Stimulated activated CD4-positive, alpha-beta T cell treated with anti-CD3 and anti-CD28 coated beads, Interleukin-2, amount 100 ng/mL, for 4 hours (primary cell): ENCODE measurements at places on chromosomes 6 and 20.

DNA sequence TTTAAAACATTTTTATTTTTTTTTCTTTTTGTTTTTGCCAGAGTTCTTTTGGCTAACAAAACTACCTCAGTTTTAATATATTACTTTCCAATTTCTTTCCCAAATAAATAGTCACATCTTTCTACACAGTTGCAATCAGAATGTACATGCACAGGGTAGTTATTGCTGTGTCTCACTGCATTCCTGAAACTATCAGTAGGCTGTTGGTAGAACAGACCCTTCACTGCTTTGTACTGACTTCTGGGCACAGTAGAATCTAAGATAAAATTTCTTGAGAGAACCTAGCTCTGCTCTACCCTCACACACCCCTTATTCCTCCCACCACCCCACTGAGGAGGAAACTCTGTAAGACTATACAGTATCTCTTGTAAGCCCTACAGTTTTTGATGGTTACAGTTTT lies 19.9 kb downstream of the TPX2 start:
- DNase-seq = no peak

DNA sequence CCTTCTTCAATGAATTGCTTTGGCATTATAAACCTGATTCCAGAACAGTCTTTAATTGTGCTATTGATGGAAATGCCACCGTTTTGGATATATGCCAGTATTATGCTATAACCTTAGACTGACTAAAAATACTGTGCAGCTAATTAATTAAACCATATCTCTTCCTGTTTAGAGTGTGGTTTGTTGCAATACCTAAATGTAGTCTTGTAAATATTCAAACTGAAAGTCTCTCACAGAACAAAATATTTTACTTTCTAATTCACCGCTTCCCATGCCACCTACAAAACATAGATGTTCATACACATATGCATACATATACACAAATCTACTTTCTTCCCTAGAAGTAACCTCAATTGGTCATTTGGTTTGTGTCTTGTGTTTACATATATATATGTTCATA lies 126.6 kb downstream of the SIM1 start:
- no peak for DNase-seq

GRCh38 chr6:21708320-21708580 lies 114.7 kb downstream of the SOX4 start:
- DNase-seq = no peak

DNA sequence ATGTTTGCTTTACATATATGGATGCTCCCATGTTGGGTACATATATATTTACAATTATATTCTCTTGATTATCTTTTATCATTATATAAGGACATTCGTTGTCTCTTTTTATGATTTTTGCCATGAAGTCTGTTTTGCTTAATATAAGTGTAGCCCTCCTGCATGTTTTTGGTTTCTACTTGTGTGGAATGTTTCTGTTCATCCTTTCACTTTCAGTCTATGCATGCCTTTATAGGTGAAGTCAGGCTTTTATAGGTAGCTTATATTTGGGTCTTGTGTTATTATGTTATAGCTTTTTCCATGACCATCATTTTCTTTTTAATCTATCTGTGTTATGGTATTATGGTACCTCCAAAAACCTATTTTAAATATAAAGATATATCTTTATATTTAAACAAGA lies 612.5 kb upstream of the HS3ST5 start:
- DNase-seq = no peak

DNA sequence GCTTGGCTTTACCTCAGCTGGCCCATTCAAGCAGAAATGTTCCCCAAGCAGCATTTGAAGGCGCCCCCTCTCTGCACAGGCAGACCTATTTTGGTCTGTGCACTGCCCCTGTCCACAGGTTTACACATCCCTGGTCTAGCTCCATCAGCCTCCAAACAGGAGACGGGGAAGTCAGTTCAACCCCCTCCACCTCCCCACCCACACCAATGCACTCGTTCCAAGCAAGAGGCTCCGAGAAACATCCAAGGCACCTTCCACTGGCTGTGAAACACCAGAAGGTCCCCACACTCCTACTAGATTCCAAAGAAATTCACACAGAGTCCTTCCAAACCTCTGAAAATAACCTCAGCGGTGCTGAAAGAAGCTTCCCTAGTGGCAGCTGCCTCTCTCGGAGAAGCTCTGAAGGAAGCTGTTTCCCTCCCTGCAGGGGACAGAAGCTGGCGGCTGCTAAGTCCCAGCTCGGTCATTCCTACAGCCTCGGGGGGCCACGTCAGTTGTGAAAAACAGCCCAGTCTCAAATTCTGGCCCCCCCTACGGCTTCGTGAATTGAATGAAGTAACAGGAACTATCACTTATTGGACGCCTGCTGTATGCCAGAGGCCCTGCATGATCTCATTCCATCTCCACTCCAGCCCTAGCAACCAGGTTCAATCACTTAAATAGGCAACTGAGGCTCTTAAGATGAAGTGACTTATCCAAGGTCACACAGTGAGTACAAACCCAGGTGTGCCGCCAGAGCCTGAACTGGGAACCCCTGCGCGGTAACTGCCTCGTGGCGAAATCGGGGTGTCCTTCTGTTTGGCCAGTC lies 815 bp downstream of the SPATA2 start:
- no peak for DNase-seq

- no peak for DNase-seq
Measured at GRCh38 chr6:44000164-44000842, 126.9 kb downstream of the MRPL14 start.

DNA sequence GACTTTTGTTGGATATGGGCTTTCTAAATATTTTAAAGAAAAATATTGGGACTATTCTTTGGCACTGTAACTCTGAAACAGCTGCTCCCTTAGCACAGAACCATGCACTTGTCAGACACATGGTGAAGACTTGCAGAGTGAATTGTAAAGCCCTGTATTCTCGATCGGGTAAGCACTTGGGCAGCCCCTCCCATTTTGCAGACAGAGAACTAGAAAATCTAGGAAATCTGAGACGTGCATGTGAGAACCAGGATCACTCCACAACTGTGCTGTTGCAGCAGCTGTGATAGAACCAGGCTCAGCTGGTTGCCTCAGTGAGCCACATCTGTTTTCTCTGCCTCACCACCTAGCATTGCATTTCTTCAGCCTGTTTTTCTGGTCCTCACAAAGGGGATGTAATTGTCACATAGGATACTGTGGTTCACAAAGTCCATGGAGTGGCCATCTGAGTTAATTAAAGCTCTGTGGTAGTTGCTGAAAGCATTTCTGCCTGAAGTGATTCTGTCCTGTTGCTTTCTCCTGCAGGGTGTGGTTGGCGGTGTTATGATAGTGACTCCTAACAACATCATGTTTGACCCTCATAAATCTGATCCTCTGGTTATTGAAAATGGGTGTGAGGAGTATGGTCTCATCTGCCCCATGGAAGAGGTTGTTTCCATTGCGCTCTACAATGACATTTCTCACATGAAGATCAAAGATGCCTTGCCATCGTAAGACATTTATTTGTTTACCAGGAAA lies 71.8 kb upstream of the HINT3 start:
- no peak for DNase-seq

DNA sequence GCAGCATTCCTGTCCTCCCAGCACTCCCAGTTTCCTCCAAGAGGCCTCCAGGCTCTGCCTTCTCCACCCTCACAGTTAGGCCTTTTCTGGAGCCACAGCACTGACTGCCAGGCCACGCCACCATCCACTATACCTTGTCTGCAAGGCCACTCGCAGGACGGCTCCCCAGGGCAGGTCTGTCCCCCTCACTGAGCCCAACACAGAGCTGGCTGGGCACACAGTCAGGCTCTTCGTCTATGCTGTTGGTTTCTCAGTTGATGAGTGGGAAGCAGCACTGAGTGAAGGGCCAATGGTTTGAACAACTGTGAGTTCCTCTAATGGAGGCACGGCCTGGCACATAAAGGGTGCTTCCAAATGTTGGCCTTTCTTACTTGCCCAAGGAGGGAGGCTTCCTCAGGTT lies 95.2 kb downstream of the GRM4 start:
- no peak for DNase-seq

GRCh38 chr6:137201006-137201405 lies 18.2 kb downstream of the IFNGR1 start:
- DNase-seq = no peak

- DNase-seq = no peak
Measured at GRCh38 chr6:158413814-158414565, 101.7 kb downstream of the TULP4 start.

DNA sequence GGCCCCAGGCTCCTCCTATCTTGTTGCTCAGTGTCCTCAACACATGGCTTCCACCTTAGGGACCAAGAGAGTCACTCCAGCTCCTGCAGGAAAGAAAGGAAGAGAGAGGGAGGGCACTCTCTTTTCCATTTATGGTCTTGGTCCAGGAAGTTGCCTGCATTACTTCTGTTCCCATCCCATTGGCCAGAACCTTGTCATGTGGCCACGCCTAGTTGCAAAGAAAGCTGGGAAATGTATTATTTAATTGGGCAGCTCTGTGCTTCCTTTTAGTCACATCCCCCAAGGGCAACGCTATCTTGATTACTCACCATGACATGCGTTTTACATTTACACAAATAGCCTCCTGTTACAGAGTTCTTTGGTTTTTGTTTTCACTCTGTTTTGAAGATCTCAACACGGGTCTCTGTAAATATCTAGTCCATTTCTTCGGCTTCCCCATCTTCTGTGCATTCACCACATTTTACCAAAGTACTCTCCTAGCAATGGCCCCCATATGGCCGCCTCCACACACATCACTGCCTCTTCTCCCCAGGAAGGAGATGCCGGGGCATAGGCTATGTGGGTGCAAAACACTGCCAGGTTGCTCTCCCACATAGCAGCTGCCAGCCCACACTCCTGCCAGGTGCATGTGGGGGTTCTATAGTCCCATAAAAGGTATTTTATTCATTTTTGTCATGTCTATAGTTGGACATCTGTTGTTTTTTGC lies 35.7 kb upstream of the ZMYND8 start:
- DNase-seq = no peak

DNA sequence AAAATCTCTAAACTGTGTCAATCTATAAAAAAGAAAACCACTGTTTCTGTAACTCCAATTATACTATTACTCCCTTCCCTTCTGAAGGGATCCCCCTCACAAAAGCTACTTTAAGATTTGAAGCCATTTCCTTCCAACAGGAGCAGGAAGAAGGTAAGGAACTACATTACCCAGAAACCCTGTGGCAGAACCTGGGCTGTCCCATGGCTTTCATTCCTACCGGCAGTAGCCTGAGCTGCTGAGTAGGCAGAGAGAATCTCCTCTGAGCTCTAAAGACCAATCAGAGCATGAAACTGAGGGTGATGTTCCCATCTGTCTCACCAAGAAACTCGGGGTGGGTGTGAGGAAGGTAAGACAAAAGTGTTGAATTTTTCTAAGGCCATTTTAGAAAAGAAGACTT lies 108.0 kb upstream of the LRFN2 start:
- no peak for DNase-seq

- no peak for DNase-seq
Measured at GRCh38 chr20:57647006-57647932, 27.0 kb upstream of the ZBP1 start.

- DNase-seq = no peak
Measured at GRCh38 chr6:118968416-118968815, 33.5 kb upstream of the MCM9 start.

- DNase-seq = no peak
Measured at GRCh38 chr6:154852687-154853086, 119.5 kb downstream of the SCAF8 start.

DNA sequence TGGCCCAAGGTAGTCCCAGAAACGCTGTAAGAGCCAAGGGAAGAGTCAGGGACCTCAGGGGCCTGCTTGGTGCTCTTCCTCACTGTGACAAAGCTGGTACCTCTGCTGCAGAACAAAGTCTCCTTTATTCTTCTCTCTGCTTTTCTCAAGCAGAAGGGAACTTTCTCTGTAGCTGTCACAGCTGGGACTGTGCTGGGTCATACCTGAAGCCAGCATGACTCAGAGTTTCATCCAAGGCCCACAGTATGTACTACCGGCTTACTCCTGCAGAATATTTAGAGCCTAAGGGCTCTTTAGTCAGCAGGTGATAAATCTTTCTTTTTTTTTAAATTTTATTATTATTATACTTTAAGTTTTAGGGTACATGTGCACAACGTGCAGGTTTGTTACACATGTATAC lies 183.2 kb downstream of the TINAG start:
- no peak for DNase-seq

GRCh38 chr20:10404023-10404628 lies 29.9 kb downstream of the MKKS start:
- DNase-seq = no peak

DNA sequence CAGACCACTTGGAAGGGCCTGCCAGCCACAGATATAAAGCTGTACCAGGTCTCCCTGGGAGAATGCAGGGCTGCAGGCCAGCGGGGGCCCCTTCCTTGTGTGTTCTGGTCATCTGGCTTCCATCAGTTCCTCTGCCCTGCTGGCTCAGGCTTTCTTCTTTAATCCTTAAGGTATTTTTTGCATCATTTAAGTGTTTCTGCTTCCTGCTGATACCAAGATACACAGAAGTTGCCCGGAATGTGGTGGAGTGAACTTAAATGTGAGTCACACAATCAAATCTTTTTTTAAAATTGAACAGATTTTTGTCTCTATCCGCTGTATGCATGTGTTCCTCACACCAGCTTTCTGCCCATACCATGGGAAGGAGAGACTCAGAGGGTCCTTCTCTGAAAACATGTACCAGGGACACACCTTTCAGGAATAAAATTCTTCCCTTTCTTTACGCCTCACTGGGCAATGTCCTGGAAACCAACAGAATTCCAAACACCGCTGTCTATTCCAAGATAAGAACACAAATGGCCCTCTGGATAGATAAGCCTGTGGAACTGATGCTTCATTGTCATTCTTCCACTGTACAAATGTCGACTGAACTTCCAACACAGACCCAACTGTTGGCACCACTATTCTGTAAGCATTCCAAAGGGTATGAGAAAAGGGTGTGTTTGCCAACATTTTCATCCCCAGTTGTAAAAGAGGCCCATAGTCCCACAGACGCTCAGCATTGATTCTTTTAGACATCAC lies 206.2 kb upstream of the MYLIP start:
- no peak for DNase-seq

GRCh38 chr6:67629258-67629657 lies 1005.8 kb upstream of the ADGRB3 start:
- DNase-seq = no peak

GRCh38 chr6:41941280-41942066 lies at the start of gene CCND3:
Gene CCND3, minus strand, starts transcription at chr6:41941808. Its CDS starts 159 bp downstream, at chr6:41941649.
- peak; percentile 74 for DNase-seq

GRCh38 chr6:20790032-20790791 lies 256.0 kb downstream of the CDKAL1 start:
- DNase-seq = no peak
